A172 (cell line): ENCODE measurements at places on chromosomes 3 and 15.

DNA sequence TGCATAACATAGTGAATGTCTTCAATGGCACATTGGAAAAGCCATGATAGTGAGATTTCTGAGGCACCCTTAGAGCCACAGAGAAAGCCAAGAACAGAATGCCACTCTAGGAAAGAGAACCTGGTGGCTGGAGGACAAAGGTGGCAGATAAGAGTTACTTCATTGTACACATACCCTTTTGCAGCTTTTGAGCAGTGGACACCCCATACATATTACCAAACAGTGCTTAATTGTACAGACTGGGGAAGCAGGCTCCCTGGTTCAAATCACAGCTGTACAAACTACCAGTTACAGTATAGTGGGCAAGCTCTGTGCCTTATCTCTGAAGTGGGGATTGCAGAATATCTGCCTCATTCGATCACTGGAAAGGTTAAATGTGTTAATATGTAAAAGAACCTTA lies 10.1 kb upstream of the GYG1 start:
- no peak for DNase-seq

- DNase-seq = no peak
Measured at GRCh38 chr15:75428152-75428551, 23.3 kb downstream of the SIN3A start.

GRCh38 chr3:189260556-189261493 lies 89.1 kb downstream of the TPRG1 start:
- DNase-seq = no peak

DNA sequence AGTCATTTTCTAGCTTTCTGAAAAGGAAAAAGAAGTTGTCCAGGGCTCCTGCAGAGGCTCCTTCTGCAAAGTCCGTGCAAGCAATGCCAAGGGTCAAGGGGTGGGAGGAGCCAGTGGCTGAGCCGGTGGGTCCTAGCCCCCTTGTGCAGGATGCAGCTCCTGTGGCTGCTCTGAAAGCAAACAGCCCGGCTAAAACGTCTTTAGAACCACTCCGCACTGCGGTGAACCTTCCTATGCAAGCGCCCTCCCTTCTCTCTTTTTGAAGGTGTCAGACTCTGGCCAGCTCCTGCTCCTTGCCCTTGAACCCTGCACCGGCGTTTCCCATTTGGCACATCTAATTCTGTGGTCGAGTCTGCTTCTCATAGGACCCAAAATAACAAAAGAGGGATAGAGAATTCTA lies 183.1 kb downstream of the UACA start:
- no peak for DNase-seq

DNA sequence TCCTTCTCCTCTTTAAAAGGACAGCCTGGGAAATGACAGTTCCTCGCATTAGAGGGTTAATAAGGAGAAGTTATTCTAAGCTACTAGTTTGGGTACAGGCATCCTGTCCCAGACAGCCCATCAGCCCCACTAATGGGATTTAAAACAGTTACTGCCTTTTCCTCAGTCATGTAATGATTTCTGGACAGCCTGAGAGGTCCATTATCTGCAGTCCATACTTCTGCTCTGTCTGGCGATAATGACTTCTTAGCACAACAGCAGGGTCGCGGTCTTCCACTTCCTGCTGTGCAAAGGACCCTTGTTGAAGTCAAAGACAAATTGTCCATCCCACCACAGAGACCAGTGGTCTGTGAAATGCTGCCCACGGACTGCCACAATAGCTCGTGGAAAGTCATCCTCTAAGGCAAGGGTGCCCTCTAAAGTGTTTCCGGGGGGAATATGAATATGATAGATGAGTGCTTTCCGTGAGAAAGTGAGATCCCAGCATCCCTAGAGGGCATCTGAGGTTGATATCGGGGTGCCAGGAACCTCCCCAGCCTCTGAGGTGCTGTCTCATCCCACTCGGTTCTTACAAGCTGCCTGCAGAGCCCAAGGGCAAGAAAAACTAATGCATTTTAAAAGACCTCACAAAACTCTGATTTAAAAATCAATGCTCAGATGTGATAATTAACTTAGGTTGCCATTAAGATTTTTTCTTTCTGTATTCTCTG lies 100.7 kb downstream of the SHOX2 start:
- no peak for DNase-seq

GRCh38 chr3:187833799-187834578 lies 88.7 kb upstream of the BCL6 start:
- no peak for DNase-seq

DNA sequence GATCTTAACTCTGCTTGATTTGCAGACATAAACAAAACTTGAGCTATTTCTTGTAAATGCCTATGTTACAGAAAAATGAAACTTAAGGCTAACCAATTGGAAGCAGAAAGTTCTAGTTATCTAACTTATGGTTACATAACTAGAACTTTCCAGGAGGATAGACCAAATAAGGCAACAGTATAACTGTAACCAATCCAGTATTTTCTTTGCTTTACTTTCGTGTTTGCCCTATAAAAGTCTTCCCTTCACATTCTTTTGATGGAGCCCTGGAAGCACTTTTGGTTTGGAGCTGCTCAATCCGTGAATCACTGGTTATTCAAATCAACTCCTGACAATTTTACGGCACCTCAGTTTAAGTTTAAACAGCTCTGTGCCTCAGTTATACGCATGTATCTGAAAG lies 164.6 kb downstream of the SUCLG2 start:
- DNase-seq = no peak

GRCh38 chr3:24899901-24900603 lies 405.4 kb upstream of the THRB start:
- no peak for DNase-seq

DNA sequence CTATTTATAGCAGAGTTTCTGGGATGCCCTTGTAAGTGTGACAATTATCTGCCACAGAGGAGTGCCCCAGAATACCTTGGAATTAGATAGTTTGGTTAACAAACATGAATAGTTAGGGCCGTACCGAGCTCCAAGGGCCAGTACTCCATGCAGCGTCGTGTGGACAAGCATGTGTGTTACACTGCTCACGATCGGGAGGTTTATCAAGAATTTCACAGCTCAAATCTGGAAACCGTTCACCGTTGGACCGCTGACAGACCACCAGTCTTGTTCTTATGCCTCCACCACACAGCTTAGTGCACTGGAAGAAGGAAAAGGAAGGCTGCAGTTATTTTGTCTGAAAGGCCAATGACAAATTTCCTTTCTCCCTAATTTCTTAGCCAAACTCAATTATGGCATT lies 93.7 kb downstream of the ADAMTS9 start:
- DNase-seq = no peak

DNA sequence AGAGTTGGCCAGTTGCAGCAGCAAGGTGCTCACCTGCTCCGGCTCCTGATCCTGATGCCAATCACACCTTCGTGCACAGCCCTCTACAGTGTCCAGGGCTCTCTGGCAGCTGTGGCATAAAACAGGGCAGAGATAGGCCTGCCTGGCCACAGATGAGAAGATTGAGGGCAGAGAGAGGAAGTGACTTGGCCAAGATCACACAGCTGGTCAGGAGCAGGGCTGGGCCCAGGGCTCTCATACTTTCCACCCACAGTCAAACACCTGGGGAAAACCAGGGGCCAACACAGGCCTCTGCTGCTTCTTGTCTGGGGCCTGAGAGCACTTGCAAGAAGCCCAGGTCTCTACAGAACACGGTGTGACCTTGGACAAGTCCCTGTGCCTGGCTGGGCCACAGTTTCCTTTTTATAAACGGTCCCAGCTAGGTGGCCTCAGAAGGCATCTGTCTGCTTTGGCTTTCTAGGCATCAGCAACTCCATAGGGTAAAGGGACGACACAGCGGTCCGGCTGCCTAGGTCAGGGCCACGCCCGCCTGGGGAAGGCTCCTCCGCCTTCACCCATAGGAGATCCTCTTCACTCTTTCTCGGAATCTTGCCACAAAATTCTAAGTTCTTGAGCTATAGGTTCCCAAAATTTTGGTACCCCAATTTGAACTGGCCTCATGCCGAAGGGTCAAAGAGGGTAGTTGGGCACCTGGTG lies 3.1 kb downstream of the ATP2B2 start:
- no peak for DNase-seq
